ENCODE measurements at places on chromosomes 7 and 10. TPM values are rescaled to one million over a fixed set of nuclear protein-coding genes. Genes with fewer than 3 reads are reported as not detected.

The SLC35G1 gene
- total RNA-seq = 1.3 TPM

The ATG9B gene
- total RNA-seq = 4.4 TPM

The OIT3 gene
- not detected for total RNA-seq

The PTPRE gene
- 274 TPM for total RNA-seq

The HOXA3 gene
- total RNA-seq = 0.32 TPM

The GIMAP2 gene
- total RNA-seq = 47.5 TPM

The CC2D2B gene
- total RNA-seq = 0.14 TPM

The C10orf62 gene
- 0.32 TPM for total RNA-seq

The CCDC172 gene
- total RNA-seq = not detected

The ARMC3 gene
- total RNA-seq = not detected

The STARD3NL gene
- total RNA-seq = 38.3 TPM

The MGAM2 gene
- 1.9 TPM for total RNA-seq

The FGL2 gene
- total RNA-seq = 44.5 TPM

The TUBAL3 gene
- total RNA-seq = not detected

The TLL2 gene
- not detected for total RNA-seq

The PLAC9 gene
- not detected for total RNA-seq

The TET1 gene
- total RNA-seq = 4.0 TPM

The OR2F2 gene
- total RNA-seq = not detected

The HABP2 gene
- not detected for total RNA-seq

All from natural killer cell (primary cell).